ENCODE measurements at places on chromosomes 16 and 17.

DNA sequence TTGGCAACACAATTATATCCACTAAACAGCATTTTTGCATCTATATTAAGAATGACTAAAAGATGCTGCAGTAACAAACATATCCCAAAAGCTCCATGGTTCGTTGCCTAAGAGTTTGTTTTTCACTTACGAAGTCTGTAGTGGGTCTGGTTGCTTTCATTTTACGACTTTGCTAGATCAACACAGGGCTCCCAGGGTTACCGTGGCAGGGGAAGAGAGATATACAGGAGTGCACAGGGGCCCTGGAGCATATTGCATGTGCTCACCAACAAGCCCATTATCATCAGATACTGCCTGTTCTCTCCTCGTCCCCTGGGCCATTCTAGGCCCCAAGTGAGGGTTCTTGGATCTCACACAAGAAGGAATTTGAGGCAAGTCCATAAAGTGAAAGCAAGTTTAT lies 3.1 kb upstream of the MMP2 start:
- DNase-seq, result no peak

DNA sequence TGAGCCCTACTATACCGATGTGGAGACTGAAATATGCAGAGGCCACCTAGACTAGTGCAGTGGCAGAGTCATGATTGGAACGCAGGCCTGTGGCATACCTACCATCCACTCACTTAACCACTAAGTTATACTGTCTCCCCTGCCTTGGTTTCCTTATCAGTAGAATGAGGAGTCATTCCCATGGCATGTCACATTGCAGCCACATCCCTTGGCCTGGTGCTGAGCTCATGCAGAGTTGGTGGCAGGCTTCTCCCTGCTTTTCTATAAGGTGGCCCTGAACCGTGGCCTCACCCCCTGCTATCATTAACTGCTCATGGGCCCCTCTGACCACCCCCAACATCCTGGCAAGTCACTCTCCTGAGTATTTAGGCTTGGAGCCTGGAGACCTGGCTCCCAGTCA lies 212.5 kb downstream of the KATNIP start:
- DNase-seq, result no peak

DNA sequence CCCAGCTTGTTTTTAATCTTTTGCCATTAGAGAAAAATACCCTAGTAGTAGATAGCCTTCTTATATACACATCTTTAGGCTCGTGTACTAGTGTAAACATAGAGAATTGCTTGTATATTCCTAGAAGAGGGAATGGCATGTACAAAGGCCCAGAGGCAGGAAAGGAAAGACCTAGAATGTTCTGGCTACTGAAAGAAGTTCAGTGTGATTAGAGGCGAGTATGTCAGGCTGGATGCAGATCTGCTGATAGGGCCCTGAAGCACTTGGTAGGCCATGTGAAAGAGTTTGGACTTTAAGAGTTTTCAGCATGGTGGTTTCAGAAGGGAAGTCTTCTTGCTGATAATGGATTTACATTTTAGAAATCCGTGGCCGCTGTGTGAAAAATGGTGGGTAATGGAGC lies 17.4 kb downstream of the CTCF start:
- no peak for DNase-seq

DNA sequence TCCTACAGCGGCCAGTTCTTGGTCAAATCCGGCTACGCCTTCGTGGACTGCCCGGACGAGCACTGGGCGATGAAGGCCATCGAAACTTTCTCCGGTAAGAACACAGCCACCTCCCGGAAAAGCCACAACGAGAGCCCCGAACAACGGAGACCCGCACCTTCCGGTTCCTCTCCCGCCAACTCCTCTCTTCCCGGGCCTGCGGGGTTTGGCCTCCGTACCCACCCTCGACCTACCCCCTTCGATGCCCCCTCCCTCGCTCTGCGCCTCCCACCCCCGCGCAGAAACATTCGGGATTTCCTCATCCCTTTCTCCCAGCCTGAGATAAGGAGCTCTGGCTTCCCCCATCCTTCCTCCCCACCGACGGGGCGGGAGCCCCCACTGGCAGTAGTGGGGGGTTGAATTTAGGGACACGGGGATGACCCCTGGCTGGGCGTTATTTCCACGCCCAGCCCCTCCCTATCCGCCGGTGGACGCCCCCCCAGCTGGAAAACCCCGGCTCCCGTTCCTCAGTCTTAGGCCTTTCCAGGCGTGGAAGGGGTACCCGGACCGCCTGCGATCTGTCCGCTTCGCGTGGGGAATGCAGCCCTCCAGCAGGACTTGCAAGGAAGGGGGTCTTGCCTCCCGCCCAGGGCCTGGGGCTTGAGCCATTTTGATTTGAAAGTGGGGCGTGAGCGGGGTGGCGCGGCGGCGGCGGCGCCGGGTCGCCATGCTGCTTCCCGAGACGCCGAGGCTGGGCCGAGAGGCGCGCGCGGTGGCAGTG lies 822 bp downstream of the IGF2BP1 start:
- DNase-seq, result no peak

DNA sequence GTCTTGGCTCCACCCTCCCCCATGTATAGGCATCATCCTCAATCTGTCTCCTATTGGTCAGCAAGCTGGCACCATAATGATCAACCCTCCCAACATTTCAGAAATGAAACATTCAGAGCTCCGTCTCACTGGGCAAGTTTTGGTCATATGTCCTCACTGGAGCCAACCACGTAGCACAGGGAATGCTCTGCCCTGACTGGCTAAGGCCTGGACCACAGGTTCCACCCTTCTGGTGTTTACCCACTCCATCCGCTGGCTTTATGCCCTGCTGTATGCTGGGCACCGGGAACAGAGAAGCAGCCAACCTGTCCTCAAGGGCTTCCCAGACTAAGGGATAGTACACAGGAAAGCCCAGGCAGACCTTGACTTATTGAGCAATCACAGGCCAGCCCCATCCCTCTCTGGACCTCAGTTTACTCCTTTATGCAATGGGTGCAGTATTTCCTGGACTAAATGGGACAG lies 20.5 kb downstream of the MYO15A start:
- DNase-seq, result no peak

DNA sequence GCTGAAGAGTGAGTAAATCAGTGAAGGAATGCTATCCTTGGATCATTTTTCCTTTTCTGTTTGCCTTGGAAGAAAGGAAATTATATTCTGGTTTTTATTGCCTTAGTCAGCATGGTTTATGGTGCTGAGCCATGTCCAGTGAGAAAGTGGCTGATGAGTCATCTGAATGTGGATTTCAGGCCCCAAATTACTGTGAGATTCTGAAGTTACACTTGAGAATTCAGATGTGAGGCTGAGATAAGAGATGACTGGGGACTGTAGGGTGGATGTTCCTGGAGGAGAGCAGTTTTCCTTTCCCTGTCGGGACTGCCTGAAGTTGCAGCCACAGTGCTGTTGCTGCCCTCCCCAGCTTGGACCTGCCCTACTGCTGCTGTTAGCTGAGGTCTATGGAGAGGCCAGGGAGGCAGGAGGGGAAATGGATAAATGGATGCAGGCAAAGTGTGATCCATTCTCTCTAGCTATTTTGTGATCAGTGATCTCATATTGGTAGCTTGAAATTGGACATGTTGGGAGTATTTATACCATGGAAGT lies 4.2 kb upstream of the MAP3K14 start:
- DNase-seq, result no peak

- DNase-seq, result no peak
These were observed 15.3 kb upstream of the TRIM37 start for GRCh38 chr17:59121901-59122480.

DNA sequence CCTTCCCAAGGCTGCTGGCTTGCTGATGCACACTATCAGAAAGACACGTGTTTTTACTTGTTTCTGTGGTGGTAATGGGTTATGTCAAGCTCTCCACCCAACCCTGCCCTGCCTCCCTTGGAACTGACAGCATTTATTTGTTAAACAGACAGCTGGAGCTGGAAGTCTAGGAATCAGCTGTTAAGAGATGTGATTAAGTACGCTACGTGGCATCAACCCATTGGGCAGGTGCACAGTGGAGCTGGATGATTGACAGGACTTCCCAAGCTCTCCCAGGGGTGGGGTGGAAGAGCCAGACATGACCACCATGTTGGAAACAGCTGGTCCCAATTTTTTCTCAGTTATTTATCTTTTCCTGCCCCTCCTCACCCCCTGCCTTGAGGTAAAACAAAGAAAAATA lies 49.4 kb downstream of the ADAMTS18 start:
- DNase-seq, result no peak

DNA sequence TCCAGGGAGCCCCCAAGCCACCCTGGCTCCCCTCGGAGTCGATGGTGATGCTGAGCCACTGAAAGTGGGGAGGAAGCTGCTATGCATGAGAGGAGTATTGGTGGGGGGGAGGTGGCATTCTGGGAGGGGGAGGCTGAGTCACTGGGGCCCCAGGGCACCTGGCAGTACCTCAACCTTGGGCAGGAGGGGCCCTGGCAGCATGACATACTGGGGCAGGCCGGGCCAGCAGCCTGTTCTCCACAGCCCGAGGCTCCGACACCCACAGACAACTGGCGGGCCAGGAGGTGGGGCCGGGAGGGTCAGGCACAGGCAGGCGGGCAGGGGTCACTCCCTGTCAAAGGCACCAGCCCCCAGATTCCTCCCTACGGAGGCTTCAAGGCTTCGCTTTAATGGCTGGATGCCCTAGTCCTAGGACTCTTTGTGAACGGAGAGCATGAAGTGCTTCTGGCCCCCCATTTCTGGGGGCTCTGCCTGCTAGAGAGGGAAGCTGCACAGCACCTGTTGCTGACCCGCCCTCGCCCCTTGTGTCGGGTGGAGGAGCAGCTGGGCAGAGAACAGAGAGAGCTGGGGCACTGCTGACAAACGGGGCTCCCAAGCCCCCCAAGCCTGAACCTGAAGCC lies 928 bp downstream of the CASKIN2 start:
- DNase-seq, result no peak

DNA sequence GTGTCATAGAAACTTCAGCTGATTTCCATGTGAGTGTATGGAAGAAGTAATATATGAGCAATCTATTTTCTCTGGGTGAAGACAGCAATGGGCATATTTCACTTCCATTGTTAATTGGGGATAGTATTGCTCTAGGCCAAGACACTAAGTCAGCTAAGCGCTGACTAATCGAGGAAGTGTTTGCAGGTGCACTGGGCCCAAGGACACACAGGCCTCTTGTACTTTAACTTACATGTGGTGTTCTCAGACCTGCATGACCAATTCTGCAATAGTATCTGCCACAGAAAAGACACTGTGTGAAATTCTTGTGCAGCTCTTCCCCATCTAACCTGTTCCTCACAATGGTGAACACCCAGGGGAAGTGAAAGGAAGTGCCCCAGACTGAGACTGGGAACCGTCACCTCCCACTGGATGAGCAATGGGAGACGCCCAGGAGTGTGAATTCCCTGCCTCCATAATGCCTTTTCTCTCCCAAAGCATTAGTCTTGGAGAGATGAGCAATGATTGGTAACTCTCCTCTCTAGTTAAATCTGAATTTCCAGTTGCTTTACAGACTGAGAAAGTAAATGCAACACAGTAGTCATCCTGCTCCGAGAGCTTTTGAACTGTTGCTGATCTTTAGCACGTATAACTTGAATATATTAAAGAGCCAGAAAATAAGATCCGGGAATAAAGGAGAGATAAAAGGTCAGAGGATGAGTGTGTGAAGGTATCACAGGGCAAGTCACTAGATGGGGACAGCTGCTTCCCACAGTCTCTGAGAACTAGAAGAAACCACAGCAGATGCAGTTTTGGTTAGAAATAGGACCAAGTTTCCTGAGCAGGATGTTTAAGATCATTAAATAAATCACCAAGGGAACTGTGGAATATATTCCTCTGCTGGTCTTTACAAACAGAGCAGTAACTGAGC lies 82.6 kb downstream of the CDK5R1 start:
- DNase-seq, result no peak

DNA sequence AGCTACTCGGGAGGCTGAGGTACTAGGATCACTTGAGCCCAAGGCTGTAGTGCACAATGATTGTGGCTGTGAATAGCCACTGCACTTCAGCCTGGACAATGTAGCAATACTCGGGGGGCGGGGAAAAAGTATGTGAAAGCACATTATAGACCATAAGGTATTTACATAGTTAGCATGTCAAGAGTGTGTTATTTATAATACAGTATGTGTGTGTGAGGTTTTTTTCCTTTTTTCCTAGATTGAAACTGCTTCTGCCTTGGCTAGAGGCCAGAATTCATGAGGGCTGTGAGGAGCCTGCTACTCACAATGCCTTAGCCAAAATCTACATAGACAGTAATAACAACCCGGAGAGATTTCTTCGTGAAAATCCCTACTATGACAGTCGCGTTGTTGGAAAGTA lies 30.5 kb downstream of the PTRH2 start:
- no peak for DNase-seq

- DNase-seq, result no peak
These were observed 5.6 kb downstream of the GSG1L start for GRCh38 chr16:28057949-28058348.

GRCh38 chr17:60493847-60494321 lies 32.2 kb downstream of the APPBP2 start:
- no peak for DNase-seq

GRCh38 chr17:77927777-77928518 lies 30.6 kb upstream of the TNRC6C start:
- no peak for DNase-seq

GRCh38 chr16:56603589-56603988 lies 4.8 kb upstream of the MT2A start:
- no peak for DNase-seq

GRCh38 chr17:38341035-38341721 lies 2.6 kb downstream of the GPR179 start:
- DNase-seq, result no peak

DNA sequence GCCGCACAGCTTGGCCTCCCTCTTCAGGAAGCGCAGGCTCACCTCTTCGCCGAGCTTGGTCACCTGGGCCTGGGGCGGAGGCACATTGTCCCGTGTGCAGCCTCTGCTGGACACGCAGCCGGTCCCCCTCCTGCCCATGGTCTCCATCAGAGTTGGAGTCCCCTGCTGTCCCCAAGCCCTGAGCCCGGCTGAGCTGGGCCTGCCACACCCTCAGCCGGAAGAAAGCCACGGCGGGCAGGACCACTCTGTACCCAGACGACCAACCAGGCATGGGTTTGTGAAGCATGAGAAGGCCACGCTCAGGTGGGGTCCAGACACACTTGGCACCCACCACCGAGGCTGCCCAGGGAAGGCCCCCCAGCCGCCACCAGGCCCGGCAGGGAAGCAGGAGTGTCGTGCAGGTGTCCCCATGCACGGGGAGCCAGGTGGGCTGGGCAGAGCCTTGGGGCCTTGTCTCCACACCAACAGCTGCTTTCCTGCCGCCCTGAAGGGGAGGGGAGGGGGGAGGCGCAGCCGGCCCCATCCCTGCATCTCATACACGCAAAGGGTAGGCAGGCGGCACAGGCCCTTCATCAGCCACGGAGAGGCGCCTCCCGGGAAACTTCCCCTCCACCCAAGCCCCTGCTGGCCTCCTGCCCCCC lies 5.2 kb downstream of the CCDC154 start:
- DNase-seq, result no peak

DNA sequence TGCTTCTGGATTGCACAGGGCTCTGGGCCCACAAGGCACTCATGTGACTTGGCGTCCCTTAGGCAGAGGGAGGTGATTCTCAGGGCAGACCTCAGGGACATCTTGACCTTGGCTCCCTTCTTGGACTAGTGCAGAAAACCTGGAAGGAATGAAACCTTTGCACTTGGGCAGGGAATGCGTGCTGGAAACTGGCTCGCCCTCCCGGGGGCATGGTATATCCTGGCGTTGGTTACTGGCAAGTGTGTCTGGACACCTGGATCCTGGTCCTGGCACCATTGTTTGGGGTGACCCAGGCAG lies 63.5 kb upstream of the LGALS9 start:
- DNase-seq, result no peak

- DNase-seq, result peak; percentile 27
These were observed 9.2 kb downstream of the TAF1C start for GRCh38 chr16:84177741-84178073.
